ENCODE measurements at places on chromosomes 2 and 18.

DNA sequence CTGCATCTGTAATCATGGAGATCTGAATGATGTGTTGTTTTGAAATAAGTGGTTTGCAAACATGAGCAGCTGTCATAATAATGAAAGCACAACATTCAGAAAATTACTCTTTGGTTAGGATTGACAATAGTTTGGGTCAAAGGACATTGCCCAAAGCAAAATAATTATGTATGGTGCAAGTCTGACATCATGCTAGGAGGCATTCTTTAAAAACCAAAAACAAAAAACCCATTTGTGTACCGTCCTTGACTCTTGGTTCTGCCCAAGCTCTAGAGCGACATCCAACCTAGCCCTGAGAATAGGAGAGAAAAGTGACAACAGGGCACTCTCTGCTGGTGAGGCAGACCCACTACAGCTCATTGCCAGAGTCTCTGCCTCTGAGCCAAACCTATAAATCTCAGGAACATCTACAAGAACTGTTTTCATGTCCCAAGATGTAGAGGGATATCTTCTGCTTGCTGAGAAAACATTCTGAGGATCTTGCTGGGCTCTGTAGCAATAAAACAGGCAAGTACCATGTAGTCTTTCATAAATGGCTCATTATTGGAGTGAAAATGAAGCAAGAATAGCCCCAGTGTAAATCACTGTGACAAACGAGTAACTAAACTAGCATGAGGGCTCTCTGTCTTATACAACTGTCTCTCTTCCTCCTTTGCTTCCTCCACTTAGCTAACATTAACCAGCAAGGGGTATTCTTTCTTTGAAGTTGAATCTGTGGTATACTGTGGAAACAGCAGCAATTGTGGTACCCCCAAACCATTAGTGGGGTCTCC is 266.8 kb upstream of the CXCR4 start:
- DNase-seq = no peak

- no peak for DNase-seq
Observed at GRCh38 chr2:200741468-200742202, 70.1 kb upstream of the BZW1 start.

DNA sequence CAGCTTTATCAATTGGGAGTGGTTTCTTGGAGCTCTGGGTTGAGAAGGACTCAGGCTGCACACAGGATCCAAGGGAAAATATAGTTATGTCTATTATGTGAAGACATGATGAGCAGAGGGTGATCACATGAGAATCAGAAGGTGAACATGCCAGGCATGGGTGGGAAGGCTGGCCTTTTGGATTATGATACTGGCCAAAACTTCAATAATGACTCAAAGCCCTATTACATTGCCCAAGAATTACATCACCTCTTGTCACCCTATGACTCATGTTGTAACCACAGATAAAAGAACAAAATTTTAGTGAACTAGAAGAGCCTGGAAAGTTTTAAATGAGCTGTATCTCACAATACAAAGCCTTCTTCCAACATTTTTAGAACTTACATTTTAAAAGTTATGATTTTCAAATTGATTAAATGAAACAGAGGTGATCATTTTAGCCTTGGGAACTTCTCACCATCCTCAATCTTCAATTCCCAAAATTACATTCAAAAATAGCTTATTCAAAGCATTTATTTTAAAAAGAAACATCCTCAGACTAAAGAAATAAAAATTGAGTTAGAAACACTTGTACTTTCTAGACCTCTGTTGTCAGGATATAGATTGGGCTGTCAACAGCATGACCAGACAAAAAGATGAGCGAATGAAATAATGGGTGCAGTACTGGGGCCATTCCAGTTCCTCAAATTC is 428.3 kb downstream of the MBD2 start:
- no peak for DNase-seq

GRCh38 chr2:727071-727470 is 49.9 kb upstream of the TMEM18 start:
- no peak for DNase-seq

DNA sequence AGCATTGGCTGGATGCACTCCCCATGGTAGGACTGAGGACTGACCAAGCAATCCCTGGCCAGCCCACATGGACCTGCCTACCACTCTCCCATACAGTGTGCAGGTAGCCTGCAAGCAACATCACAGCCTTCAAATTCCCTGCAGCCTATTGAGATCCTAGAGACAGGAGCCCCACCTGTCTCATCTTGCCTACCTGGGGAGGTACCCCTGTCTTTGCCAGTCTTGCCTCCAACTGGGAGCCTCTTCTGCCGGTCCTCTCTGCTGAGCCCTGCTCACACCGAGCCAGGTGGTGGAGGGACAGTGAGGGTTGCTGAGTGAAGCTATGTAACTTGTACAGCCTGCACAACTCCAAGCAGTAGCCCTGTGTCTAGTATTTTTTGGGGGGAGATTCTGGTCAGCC is 29.9 kb downstream of the TTC32 start:
- DNase-seq = no peak

GRCh38 chr2:108918941-108919341 is 70.1 kb downstream of the EDAR start:
- DNase-seq = no peak

DNA sequence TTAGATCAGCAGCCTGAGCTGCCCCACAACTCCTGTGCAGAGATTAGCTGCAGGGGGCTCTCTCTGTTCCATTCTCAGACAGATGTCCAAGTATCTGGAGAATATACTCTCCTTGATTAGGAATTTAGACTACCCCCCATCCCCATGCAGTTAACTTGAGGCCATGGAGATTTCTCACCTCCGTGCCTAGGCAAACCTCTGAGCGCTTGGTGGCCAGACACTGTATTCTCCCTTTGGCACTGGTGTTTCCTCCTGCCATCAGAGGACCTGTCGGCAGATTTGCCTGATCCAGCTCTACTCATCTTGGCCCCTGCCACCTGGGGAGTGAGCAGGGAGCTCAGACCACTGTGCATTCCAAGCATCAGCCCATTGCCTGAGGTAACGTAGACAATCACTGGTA is 48.3 kb downstream of the ZNF804A start:
- no peak for DNase-seq

GRCh38 chr2:190718652-190719526 is 70.0 kb downstream of the NAB1 start:
- DNase-seq = peak; percentile 67

DNA sequence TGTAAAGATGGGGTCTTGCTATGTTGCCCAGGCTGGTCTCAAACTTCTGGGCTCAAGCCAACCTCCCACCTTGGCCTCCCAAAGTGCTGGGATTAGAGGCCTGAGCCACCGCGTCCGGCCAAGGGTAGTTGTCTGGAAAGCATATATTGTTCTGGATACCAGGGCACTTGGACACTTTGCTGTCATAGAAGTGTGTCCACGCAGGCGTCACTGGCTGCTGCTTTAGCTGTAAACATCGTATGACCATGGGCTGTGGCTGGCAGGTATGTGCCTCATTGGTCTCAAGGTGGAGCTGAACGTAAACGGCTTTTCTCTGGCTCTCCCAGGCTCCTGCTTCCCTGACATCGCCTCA is 3.2 kb upstream of the GPR35 start:
- no peak for DNase-seq

GRCh38 chr18:79327199-79327721 is 68.5 kb upstream of the NFATC1 start:
- DNase-seq = no peak

- DNase-seq = no peak
Observed at GRCh38 chr2:106076941-106077340, 117.2 kb downstream of the UXS1 start.

DNA sequence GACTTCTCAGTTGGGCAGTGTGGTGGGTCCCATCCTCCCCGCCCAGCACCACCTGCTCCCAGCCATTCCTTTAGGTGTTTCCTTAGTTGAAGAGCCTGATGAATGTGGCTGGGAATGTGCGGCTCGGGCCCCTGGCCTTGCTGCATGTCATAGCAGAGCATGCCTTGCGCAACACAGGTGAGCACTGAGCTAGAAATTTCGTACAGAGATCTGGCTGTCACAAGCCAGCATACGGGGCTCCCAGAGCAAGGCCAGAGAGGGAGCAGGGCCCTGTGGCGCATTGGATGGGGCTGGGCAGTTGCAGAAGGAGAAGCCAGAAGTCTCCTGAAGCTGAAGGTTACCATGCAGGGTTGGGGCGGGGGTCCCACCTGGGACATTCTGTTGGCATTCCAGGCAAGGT is 129.7 kb downstream of the WDSUB1 start:
- DNase-seq = no peak

- DNase-seq = no peak
Observed at GRCh38 chr2:174334278-174334715, 457 bp upstream of the SP9 start.

GRCh38 chr2:230203110-230203676 is 16.6 kb downstream of the SP110 start:
- no peak for DNase-seq

DNA sequence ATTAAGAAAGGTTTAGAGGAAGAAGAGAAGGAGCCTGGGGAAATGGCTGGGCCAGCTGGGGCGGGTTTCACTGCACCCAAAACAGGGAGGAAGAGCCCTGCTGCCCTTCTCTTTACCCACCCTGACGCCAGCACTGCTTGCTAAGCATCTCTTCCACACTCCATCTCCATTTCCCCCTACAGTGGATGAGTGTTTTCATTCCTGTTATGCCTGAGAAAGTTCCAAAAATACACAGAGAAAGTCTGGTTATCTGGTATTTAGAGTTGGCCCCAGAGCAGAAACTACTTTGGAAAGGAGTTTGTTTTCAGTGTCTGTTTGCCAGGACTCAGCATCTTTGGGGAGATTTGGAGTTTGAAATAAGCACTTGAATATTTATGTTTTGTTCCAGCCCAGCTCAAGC is 451.0 kb downstream of the SLC4A3 start:
- DNase-seq = no peak

- no peak for DNase-seq
Observed at GRCh38 chr2:197137231-197137630, 173.3 kb downstream of the ANKRD44 start.

DNA sequence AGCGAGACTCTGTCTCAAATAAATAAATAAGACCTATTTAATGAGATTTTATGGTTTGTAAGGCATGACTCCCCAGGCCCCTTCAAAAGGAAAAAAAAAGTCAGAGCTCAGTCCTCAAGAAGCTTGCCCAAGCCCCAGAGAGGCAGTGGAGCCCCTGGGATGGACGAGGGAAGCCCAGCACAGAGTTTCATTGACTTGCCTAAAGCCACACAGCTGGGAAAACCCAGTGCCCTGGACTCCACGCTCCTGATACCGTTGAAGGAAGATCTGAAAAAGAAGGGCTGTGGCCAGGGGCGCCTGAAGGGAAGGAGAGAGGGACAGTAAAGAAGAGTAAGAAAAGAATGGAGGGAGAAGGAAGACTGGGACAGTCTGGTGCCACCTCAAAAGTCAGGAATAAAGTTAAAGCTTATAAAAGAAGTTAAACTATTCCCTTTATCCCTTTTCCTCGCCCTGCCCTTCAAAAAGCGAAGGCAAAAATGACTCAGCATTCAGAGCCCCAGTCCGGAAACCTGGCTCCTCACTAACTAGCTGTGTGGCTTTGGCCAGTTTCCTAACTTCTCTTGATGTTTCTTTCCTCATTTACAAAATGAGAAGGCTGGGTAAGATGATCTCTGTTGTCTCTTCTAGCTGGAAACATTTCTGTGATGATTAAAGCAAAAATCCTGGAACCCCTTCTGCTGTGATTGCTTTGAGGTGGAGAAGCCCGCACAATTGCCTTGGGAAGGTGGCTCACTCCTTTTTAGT is 46.7 kb downstream of the LYPD1 start:
- no peak for DNase-seq

DNA sequence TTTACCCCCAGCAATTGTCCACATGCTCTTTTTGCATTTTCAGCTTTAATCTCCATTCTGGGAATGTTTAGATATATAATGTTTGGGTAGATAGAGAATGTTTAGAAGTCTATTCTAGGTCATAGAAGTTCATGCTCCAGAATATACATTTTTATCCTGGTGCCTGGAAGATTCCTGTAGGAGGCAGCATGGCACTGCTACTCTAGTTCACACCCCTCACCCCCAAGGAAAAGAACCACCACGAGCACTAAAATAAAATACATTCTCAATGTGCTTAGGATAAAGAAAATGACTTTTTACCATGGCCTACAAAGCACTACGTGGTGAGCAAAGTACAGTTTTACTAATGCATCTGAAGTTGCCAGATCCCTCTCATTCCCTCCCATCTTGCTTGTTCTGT is 53.8 kb downstream of the MYO1B start:
- DNase-seq = no peak

- no peak for DNase-seq
Observed at GRCh38 chr2:118249531-118249930, 161.3 kb downstream of the INSIG2 start.

DNA sequence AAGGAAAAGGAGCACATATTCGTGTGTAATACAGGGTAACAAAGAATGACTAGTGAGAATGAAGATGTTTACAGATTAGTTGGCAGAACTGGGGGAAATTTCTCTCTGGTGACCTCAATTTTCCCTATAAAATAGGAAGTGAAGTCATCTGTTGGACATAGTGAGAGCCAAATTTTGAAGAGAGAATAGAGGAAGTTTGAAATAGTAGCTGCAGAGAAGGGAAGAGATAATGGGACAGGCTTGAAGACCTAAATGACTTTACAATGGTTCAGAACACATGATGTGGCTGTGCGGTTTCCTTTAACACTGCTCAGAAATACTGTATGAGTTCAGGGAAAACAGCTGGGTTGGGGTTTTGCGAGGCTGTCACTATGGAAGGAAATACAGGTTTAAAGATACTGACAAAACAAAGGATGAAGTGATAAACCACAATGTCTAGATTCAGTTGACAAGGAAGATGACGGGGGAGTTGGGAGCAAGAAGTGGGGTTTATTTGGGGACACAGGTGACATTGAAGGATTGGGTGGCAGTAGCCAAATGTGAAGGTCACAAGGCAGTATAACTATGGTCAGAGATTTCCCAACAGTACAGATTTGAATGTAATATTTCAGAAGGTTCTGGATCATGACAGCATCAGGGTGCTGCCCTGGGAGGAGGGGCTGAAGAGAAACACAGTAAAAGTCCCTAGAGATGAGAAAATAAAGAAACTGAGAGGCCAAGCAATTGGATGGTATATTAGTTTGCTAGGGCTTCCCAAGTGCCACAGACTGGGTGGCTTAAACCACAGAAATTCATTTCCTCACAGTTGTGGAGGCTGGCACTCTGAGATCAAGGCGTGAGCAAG is 82.6 kb upstream of the TANK start:
- DNase-seq = peak; percentile 53

DNA sequence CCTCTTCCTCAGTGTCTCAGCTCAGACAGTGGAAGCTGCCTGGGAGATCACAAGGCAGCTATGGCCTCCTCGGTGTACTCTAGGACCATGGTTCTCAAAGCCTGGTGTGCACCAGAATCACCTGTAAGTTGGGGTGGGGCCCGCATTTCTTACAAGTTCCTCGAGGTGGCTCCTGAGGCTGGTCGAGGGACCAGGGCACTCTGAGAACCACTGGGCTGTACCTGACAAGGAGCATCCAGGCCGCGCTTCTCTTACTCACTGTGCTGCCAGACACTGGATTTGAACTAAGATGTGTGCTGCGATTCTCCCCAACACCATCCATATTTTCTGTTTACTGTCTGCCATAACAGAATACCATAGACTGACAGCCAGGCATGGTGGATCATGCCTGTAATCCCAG is 59.5 kb downstream of the DIPK1C start:
- no peak for DNase-seq

DNA sequence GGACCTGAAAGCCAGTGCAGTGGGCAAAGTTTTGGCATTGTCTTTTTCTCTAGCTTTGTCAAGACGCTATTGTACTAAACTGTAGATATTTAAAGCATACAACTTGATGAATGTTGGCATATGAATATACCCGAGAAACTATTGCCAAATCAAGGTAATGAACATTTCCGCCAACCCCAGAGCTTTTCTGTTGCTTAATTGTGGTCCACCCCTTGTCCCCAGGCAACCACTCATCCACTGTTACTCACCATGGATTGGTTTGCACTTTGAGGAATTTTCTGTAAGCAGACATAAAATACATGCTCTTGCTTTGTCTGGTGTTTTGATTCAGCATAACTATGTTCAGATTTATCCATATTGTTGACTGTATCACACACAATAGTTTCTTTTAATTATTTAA is 688.4 kb downstream of the ADCYAP1 start:
- no peak for DNase-seq

All from stimulated activated CD4-positive, alpha-beta T cell treated with anti-CD3 and anti-CD28 coated beads, Interleukin-12 subunit alpha, Interleukin-12 subunit beta, amount 100 ng/mL, for 24 hours (primary cell).